Activated CD4-positive, CD25-positive, alpha-beta regulatory T cell treated with anti-CD3 and anti-CD28 coated beads, Interleukin-2, amount 50 U/mL, for 24 hours (primary cell): ENCODE measurements at places on chromosomes 5 and 9.

GRCh38 chr5:69295088-69295754 lies 37.4 kb downstream of the CCDC125 start:
- no peak for ATAC-seq

DNA sequence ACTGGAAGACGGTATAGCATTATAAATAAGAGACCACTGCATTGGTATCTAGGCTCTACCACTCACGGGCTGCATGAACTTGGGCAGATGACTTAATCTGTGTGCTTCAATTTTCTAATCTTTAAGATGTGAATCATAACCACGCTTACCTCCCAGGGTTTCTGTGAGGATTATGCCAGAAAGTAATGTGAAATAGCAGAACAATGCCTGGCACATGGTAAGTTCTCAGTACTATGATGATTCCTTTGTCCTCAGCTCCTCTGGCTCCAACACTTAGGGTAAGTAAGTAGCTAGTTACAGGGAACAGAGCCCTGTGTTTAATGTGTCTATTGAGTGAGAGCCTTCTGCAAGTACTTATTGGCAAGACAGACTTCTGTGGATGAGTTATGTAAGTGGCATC lies 31.1 kb downstream of the POU4F3 start:
- no peak for ATAC-seq

DNA sequence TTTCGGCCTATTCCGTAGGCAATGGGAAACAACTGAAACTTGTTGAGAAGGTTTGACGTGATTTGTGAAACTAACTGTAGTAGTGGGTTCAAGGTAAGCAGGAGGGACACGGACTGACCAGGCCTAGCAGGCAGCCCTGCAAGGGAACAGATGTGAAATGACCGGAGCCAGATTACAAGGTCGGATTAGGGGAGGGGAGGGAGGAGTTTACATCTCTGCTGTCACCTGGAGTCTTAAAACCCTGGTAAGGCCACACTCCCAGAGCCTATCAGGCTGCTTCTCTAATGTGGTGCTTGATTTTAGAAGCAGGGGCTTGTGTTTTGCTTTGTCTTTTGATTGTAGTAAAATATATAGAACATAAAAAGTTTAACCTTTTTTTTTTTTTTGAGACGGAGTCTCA lies 3.5 kb upstream of the SPTAN1 start:
- no peak for ATAC-seq

GRCh38 chr5:76487821-76488220 lies 84.7 kb downstream of the IQGAP2 start:
- no peak for ATAC-seq

DNA sequence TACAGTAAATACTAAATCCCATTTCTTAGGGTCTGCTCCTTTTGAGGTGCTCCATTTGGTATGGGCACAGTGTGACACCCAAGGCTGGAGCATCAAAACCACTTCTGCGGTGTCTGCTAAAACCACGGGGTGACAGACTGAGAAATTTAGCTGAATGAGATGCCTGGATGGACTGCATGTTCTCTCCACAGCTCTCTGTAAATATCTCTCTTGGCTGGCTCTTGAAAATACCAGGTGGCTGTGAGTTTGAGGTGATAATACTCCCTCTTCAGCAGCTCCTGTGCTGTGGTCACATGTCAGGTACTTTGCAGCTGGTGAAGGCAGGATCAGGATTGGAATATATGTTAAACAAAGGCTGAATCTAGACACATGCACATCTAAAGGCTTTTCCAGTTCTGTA lies 93.7 kb upstream of the SIMC1 start:
- no peak for ATAC-seq
